ENCODE measurements at places on chromosomes 5 and 9. TPM values are rescaled to one million over a fixed set of nuclear protein-coding genes. Genes with fewer than 3 reads are reported as not detected.

SLIT3 gene
- total RNA-seq, result 0.15 TPM

FOXD1 gene
- total RNA-seq, result not detected

IFNA13 gene
- total RNA-seq, result not detected

INSYN2B gene
- total RNA-seq, result not detected

ARSI gene
- not detected for total RNA-seq

PCDHA9 gene
- total RNA-seq, result not detected

TMC1 gene
- total RNA-seq, result not detected

SEMA5A gene
- total RNA-seq, result 0.12 TPM

SLC9A3 gene
- total RNA-seq, result 2.2 TPM

All from activated CD4-positive, alpha-beta T cell treated with anti-CD3 and anti-CD28 coated beads, Interleukin-2, amount 10 ng/mL, durations not matched to agents 7 days and 5 days (primary cell).